Hematopoietic multipotent progenitor cell (in vitro differentiated cells): ENCODE measurements at places on chromosomes 3 and 15.

GRCh38 chr3:43923104-43923882 is 232.6 kb downstream of the ABHD5 start:
- DNase-seq = no peak

DNA sequence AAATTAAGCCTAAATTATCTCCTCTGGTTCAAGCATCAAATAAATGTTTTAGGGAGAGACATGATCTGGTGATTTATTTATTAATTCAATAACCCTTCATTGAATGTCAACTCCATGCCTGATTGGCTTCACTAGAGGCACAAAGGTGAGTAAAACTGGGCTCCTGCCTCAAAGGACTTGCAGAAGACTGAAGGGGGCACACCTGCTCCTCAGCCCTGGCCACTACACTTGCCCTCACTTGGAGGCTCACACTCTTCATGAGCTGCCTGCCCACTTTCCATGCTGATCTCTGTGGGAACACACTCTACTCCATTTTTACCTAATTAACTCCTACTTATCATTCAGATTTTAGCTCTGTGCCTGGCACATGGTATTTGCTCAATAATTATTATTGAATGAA is 84.4 kb upstream of the KCNMB2 start:
- no peak for DNase-seq

DNA sequence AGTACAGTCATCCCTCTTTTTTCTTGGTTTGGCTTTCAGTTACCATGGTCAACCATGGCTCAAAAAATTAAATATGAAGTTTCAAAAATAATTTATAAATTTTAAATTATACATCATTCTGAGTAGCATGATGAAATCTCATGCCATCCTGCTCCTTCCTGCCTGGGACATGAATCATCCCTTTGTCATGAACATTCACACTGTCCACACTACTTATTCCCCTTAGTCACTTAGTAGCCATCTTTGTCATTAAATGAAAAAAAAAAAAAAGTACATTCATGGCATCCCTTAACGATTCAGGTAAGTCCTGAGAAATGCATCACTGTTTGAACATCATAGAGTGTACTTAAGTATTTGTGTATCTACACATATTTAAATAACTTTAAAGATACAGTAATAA is 1046.3 kb downstream of the ROBO2 start:
- DNase-seq = no peak

- DNase-seq = no peak
Measured at GRCh38 chr3:77535116-77535515, 495.2 kb downstream of the ROBO2 start.

GRCh38 chr15:98734466-98735199 is 86.3 kb downstream of the IGF1R start:
- peak; percentile 56 for DNase-seq

- DNase-seq = no peak
Measured at GRCh38 chr3:190173426-190173825, 52.7 kb upstream of the P3H2 start.
